ENCODE measurements at places on chromosomes 2 and 18.

GRCh38 chr2:27885661-27886060 is 4.5 kb downstream of the RBKS start:
- no peak for DNase-seq

- DNase-seq, result no peak
These were observed 328 bp upstream of the INHBB start for GRCh38 chr2:120345608-120346007.

- no peak for DNase-seq
These were observed 52.9 kb upstream of the CHMP1B start for GRCh38 chr18:11798271-11798670.

DNA sequence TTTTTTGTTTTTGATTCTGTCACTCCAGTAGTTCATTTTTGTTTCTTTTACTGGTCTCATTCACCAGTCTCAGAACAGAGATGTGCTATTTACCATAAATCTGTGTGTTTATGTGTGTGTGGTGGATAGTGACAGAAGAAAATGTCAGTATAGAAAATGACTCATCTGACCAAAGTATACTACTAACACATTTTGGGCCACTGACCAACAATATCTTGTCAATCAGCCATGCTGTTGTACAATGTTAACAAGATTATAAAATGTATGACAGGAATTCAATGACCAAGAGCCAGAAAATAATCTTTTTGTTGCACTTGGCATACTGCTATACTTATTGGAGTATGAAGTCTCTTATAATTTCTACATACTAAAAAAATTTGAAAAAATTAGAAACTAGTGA is 1081.4 kb upstream of the NRXN1 start:
- DNase-seq, result no peak

DNA sequence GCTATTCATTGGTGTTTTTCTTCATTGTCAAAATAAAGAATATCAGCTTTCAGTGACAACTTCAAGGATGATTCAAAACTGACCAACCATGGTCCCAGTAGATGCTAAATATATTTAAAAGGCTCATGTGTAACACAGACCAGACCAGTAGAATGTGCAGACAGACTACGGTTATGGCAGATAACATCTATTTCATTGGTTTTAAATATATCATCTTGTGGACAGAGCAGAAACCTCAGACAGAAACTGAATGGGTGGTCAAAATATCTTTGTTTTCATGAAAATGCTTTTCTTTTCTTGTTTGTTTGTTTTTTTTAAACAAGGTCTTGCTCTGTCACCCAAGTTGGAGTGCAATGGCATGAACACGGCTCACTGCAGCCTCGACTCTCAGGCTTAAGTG is 107.4 kb upstream of the CREB1 start:
- no peak for DNase-seq

DNA sequence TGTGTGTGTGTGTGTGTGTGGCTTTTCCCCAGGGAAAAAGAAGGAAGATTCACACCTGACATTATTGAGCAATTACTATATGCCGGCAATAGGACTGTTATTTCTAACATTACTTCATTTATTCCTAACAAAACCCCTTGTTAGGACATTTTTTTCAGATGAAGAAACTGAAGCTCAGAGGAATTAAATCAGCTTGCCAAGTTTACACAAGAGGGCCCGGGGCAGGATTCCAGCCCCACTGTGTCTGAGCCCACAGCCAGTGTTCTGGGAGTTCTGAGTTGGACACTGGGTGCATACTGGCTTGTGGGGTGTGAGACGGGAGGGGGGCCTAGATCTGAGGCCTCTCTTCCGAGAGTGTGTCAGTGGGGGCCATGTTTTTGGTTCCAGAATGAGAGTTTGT is 9.9 kb downstream of the TOGARAM2 start:
- DNase-seq, result no peak

GRCh38 chr2:171436307-171436706 is 2.3 kb downstream of the DCAF17 start:
- peak; percentile 30 for DNase-seq

DNA sequence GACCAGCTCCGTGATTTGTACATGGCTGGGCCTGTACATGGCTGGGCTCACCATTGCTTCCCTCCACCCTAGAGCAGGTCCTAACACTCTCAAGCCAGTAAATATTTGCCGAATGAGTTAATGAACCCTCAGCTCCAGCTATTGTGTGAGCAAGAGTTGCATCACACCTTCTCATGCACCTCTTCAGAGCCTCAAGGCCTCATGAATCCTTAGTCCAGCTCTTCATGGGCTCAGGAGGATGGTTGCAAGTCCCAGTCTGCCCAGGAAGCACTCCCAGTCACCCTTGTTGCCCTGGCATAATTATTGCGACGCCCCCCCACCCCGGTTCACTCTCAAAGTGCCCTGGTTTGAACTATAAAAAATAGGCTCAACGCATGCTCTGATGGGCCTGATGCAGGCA is 30.1 kb upstream of the GNAL start:
- no peak for DNase-seq

GRCh38 chr2:8472545-8473323 is 209.1 kb upstream of the ID2 start:
- peak; percentile 37 for DNase-seq

GRCh38 chr2:43605079-43605655 is 9.3 kb upstream of the THADA start:
- peak; percentile 26 for DNase-seq

GRCh38 chr2:121582272-121582671 is 51.6 kb downstream of the RNU4ATAC start:
- DNase-seq, result no peak

DNA sequence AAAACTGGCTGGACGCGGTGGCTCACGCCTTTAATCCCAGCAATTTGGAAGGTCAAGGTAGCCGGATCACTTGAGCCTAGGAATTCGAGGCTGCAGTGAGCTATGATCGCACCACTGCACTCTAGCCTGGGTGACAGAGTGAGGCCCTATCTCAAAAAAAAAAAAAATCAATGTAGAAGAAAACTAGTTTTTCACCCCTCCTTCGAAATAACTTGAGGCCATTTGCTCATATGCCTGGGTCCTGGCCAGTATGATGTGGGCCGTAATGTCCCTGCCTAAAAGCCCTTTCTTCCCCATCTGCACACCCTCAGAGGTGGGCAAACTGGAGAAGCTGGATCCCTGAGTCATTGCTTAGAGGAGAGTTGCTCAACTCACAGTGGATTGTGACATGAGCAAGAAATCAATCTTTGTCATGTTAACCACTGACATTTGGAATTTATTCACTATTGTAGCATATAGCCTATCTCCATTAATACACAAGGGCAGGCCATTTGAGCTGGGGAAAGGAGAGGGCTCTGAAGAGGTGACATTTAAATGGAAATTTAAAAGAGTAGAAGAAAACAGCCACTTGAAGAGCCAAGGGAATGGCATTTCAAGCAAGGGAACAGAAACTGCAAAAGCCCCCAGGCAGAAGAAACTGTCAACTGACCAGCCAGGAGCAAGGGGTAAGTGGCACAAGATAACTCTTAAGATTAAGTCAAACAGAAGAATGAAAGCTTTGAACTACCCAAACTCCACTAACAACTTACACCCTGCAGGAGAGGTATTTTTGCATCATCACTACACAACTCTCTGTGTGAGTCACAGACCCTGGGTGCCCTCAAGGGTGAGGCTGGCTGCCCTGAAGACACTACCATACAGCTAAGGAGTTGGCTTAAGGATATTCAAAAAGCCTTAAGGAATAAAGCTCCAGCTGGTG is 7.6 kb upstream of the METTL21A start:
- peak; percentile 87 for DNase-seq

DNA sequence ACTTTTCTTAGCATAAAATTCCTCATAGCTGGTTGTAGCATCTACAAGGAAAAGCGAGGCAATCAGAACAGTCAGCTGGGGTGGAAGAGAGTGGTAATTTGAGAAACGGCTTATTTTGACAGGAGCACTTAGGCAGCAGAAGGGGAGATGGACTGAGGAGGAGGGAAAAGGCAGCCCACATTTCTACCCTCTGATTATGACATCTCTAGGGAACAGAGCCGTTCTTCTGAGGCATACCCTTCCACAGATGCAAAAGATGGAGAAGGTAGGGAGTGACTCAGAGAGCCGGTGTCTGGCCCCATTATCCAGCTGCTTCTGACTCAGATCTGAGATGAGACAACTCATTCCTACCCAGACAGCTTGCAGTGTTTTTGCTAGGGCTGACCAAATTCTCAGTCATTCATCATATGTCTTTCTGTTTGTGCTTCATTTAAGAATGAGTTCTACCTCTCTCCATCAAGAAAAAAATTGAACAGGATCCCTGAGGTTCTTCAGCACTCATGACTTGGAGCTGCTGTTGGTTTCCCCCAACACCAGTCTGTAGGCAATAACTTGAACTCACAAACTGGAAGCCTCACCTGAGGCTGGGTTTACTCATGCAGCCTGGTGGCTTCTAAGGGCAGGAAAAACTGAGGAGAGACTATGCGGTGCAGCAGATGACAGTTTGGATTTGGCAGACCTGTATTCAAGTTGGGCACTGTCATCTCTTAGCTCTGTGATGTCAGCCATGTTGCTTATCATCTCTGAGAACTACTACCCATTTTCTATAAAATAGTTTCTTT is 15.9 kb upstream of the SEC11C start:
- DNase-seq, result no peak
